Inflammatory macrophage treated with lipopolysaccharide for 1 hour (primary cell): ENCODE measurements at places on chromosomes 16 and 17.

DNA sequence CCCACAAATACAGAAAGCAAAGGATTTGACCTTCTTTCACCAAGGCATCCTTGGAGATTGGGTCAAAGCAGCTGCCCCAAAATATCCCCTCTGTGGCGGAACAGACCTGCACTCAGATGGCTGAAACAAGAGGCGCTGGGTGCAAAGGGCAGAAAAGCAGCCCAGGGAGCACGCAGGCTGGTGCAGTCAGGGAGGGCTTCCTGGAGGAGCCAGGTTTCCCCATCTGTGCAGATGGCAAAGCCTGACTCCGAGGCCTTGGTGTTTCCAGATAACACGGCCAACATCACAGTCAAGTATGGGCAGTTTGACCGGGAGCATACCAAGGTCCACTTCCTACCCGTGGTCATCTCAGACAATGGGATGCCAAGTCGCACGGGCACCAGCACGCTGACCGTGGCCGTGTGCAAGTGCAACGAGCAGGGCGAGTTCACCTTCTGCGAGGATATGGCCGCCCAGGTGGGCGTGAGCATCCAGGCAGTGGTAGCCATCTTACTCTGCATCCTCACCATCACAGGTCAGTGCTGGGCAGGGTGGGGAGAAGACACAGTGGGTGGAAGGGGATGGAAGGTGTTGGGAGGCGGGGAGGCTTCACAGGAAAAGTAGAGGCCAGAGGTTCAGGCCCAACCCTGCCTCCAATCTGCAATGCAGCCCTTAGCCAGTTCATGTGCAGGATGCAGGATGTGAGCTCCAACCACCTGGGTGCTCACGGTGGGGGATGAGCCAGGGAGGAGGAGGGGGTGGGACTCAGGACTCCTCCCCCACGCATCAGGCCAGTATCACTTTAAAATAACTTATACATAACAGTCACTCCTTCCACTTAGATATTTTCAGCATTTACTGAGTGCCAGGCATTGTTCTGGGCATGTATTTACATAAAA, 26.4 kb upstream of the BEAN1 start:
- DNase-seq, result no peak

DNA sequence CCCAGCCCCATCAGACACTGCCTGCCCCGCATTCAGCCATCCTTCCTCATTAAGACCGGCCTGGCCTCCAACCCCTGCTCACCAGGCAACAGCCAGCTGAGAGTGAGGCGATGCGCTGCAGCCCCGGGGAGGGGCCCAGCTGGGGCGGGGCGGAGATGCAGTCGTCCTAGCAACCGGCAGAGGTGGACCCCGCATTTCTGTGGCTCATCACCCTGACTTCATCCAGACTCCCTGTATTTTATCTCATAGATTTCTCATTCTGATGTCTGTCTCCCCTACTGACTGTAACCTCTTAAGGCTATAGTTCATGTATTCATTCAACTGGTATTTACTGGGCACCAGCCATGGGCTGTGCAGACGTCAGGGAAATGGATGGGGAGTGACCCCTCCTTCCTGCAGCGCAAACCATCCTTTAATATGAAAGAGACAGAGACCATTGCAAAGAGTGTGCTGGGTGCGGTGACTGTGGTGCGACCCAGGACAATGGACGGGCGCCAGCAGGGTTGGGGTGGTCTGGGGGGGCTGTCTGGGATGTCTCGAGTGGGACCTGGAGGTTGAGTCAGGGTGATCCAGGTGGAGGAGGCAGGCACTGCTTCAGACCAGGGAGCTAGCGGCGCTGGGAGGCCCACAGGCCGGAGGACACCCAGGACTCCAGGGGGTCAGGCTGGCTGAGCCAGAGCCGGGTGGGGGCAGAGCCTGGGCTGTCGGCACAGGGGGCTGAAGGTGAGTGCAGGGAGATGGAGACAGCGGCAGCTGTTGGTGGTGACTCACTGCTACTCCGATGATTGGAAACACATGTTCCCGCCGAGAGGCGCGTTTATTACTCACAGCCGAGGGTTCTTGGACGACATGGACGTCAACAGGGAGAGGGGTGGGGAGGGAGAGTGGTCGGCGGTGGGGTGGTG, 10.5 kb upstream of the TIMP2 start:
- DNase-seq, result no peak

DNA sequence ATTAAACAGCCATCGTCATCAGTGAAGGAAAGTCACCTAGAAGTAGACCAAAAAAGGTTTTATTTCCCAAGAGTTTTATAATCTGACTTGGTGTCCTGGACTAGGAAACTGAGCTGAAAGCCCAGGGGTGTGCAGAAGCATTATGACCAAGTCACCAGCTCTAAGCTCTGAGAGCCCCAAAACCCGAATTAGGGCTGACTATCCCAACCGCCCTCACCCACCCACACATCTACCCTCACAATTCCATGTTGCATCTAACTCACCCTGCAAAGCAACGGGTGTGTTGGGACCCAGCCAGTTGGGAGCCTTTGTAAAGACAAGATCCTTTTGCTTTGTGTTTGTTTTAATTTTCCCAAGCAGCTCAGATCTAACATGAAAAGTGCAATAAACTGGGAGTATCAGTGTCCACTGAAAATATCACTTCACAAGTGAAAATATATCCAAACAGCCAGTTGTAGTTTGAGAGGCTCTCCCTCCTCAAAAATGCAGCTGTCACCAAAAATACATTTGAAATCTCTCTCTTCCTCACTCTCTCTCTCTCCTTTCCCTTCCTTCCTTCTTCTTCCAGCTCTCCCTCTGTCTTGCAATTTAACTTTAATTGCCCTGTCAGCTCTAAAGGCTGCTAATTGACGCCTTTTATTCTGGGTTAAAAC, 16.2 kb upstream of the NOG start:
- DNase-seq, result no peak

DNA sequence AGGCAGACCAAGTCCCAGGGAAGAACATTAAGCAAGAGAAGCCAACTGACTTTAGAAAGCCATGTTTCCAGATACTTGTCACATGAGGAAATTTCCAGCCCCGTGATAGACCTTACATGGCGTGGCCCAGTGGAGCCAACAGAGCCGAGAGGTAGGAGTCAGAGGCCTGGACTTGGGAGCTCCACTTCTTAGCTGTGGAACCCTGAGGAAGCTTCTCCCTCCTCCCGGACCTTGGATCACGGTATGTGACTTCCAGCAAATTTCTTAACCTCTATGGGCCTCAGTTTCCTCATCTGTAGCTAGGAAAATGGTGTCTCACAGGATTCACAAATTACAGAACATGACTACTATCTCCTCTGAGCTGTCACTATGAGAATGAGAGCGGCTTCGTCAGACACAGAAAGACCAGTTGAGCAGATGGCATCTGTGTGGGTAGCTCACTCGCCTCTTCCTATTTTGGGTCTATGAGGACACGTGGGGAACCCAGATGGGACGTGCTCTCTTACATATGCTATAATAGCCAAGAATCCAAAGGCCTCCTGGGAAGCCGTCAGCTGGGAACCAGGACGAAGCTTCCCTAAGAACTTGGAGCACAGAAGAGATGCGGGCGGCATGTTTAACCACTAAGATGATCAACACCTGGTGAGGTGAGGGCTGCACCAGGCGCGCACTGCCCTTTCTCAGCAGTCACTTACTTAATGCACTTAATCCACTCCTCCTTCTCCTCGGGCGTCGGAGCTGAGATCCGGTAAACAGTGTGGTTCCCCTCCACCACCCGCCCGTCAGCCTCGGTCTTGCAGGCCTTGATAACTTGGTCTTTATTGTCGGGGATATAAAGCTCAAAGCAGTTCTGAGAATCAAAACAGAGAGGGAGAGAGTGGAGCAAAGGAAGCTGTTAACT, 102.3 kb downstream of the CYTH1 start:
- DNase-seq, result no peak

GRCh38 chr16:26212599-26212998, 520.8 kb downstream of the HS3ST4 start:
- DNase-seq, result no peak

DNA sequence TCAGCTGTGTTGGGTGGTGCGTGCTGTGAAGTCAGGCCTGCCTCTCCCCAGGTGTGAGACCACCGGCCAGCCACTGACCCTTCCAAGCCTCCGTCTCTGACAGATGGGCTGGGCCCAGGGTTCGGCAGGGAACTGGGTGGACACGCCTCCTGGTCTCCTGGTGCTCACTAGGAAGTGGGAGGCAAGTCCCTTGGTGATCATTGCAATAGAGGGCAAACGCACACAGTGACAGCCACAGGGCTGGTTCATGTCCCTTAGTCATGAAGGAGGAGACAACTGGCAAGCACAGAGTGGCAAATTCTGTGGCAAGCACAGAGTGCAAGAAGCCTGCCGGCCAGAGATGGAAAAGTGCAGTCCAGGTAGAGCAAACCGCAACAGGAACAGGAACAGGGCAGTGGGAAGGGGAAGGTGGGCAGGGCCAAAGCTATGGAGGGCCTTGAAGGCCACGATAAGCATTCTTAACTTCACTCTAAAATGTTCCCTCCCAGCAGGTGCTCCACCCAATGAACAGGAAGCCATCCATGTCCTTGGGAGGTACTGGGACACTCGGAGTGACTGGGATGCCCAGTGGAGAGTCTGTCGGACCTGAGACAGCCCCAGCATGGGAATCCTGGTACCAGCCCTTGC, 21.9 kb downstream of the USP7 start:
- no peak for DNase-seq

DNA sequence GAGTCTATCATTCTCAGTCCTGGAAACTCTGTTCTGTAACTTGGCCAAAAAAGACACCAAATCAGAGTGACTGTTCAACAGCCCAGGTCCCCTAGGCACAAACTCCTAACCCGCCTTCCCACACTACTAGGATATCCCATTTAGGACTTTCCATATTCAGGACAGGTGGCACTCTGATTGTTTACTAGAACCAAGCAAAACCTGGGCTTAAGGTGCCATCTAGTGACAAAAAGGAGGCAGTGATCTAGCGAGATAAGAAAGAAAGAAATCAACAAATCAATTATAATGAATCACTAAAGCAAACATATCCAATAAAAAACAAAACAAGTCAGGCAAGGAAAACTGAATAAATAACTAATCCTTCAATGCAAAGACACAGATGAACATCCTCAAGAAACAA, 203.9 kb downstream of the CEP112 start:
- no peak for DNase-seq

- peak; percentile 70 for DNase-seq
These were observed 32.0 kb downstream of the KSR1 start for GRCh38 chr17:27488231-27488630.

- no peak for DNase-seq
These were observed 30.4 kb upstream of the DHX8 start for GRCh38 chr17:43453331-43453812.

DNA sequence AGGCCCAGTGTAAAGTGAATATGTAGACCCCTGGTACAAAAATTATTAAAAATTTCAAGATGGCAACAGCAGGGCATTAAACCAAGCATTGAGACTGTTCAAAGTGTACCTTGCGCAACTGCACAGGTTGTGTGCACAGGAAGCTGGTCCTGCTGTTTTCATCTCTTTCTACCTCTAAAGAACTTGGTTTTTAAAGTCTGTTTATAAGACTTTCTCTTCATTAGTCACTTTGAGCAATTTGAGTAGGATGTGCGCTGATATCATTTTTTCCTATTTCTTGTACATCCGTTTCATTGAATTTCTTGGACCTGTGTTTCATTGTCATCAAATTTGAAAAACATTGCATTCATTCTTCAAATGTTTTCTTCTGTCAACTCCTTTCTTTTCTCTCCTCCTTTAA, 16.8 kb upstream of the PMP22 start:
- DNase-seq, result no peak

DNA sequence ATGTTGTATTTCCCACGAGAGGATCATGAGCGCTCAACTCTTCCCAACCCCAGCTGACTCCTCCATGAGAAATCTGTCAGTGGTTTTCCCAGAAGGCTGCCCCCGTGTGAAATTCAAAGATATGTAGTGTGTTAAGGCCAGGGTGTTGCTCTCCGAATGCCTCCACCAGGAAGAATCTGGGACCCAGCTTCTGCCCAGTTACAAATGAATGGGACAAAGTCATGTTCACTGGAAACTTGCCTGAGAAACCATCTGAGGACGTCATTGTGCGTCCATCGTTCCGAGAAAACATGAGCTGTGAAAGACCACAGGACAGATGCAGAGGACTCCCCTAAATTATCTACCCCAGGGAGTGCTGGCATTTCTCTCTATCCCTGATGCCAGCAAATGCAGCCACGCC, 86.0 kb downstream of the AIPL1 start:
- DNase-seq, result no peak

GRCh38 chr17:48970865-48971687, 2.7 kb upstream of the GIP start:
- no peak for DNase-seq

GRCh38 chr16:58756650-58757332, 22.7 kb upstream of the GOT2 start:
- DNase-seq, result no peak
